ENCODE measurements at places on chromosomes 1 and 21.

GRCh38 chr1:94955767-94956632 is 29.1 kb upstream of the CNN3 start:
- no peak for DNase-seq

GRCh38 chr1:201028461-201028889 is 5.0 kb upstream of the KIF21B start:
- no peak for DNase-seq

- DNase-seq = no peak
Observed at GRCh38 chr1:109537450-109538178, 2.1 kb upstream of the GPR61 start.

GRCh38 chr1:167713330-167714081 is 8.3 kb upstream of the MPZL1 start:
- no peak for DNase-seq

DNA sequence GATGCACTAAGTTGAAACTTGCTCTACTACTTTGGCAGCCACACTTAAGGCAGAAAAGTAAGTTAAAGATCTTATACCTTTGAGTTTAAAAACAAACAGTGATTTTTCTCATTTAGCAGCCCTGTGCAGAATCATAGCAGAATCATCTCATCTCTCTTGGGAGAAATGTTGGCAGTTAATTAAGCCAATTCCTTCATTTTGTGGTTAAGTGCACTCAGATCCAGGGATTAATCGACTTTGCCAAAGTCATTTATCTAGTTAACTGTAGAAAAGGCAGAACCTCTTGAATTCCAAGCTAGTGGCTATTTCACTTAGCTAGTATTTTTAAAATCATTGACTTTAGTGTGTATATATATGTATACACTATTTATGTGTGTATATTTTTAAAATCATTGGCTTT is 125.0 kb downstream of the GPR52 start:
- no peak for DNase-seq

DNA sequence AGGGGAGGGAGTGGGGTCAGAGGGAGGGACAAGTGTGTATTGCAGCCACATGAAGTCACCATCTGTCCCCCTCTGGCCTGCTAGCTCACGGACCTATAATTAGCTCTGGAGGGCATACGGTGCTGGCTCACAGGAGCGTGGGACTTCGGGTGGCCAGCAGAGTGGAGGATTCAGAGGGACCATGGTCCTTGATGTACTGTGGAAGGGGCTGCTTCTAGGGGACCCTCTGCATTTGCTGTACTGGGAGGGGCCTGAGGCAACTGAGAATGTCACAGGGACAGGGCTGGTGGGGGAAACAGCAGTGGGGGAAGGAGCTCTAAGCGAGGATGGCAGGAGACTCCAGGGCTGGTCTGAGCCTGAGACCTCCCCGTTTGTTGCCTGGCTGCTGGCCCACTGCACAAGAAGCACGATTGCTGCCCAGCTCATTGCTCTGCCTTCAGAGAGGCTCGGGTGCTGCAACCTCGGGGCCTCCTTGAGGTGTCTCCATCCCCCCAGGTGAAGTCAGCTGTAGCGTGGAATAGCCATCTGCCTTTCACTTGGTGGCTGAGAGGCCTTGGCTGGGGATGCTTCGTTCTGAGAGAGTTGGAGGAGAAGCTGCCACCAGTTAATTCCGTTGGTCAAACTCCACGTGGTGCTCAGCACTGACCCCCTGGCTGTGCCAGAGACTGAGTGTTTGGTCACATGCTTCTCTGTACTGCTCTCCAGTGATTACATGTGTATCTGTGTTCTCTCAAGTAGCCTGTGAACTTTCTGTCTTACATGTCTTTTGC is 2.7 kb downstream of the PPFIA4 start:
- DNase-seq = no peak

GRCh38 chr1:209661071-209661470 is 8.8 kb upstream of the LAMB3 start:
- DNase-seq = no peak

- no peak for DNase-seq
Observed at GRCh38 chr1:162305969-162306368, 70.7 kb downstream of the SPATA46 start.

- DNase-seq = no peak
Observed at GRCh38 chr1:172515927-172516326, 17.0 kb upstream of the SUCO start.

GRCh38 chr1:84376000-84376910 is 22.0 kb upstream of the DNASE2B start:
- no peak for DNase-seq

DNA sequence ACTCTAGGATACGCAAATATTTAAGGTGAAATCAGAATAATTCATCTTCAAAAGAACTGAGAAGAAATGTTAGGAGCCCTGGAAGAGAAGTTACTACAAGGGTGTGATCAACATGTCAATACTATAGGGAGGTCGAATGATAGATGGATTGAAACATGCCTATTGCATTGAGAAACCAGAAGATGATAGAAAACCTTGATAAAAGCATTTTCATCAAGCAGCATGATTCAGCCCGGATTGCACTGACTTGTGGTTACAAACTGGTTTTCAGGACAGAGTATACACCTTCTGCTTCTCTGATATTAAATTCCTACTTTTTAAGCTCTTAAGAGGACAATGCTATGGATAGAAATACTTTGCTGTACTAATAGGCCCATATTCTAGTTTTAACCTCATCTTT is 164.2 kb downstream of the FMN2 start:
- DNase-seq = no peak

DNA sequence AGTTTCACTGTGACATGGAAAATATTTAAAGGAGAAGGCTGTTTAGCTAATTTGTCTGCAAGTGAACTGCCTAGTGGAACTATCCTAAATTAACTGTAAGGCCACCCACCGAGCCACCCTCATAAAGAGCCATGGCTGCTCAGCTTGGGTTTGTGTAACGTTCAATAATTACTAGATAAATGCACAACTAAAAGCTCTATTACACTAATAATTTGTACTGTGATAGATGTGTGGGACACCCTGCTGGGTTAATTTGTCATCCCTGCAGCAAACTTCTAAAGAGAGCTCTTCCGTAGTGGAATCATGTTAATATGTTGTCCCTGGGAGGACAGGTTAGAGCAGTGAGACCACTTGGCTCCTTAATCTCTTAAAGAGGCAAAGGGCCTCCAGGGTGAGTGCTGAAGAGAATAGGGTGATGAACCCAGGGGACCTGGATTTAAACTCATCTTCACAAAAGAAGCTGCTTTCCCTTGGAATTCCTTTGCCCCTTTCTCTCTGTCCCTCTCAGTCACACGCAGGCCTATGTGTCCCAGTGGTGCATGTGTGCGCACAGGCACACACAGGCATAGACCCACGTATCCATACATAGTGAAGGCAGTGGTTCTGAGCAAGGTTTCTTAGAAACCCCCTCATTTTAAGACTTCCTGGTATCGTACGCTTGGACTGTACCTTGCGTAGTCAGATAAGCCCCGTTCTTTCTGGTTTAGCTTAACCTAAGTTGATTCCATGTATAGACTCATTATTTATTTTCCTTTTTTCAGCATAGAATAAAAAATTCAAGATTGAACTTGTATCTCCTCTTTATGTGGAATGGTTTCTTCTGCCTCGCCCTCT is 310.3 kb downstream of the NFIA start:
- no peak for DNase-seq
